HEK293T (cell line): ENCODE measurements at places on chromosomes 7 and 10.
A peak's percentile ranks its signal among the peaks of the same experiment; 100 is the strongest.

- no peak for DNase-seq
These were observed 25.7 kb downstream of the C10orf71 start for GRCh38 chr10:49324711-49325110.

GRCh38 chr7:25859412-25860274, 292.4 kb upstream of the NFE2L3 start:
- no peak for DNase-seq

DNA sequence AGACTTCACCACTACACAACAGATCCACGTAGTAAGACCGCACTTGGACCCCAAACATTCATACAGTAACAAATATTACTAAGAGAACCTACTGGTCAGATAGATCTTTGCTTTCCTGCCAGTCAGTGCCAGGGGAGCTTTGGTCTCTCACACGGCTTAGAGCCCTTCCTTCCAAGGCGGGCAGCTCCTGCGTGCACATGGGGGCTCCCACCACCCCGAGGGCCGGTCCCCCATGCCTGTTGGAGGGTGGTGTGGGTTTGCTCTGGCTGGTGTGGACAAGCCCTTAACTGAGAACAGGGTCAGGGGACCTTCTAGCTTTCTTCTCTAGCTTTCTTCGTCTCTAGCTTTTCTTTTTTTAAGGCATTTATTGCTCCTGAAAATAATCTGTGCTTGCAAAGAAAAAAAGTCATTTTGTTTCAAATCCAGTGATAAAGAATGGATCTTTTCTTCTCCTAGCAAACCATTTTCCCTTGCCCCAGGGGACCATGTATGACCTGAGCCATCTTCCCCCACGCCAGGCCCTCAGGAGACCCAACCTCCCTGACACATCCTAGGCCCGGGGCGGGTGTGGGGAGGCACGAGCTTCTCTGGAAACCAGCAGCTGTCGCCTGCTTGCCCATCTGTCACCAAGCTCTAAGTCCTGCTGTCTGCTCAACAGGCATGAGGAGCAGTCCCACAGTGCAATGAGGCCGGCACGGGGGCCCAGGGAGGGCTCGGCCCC, 591.1 kb downstream of the PTPRN2 start:
- DNase-seq, result no peak

DNA sequence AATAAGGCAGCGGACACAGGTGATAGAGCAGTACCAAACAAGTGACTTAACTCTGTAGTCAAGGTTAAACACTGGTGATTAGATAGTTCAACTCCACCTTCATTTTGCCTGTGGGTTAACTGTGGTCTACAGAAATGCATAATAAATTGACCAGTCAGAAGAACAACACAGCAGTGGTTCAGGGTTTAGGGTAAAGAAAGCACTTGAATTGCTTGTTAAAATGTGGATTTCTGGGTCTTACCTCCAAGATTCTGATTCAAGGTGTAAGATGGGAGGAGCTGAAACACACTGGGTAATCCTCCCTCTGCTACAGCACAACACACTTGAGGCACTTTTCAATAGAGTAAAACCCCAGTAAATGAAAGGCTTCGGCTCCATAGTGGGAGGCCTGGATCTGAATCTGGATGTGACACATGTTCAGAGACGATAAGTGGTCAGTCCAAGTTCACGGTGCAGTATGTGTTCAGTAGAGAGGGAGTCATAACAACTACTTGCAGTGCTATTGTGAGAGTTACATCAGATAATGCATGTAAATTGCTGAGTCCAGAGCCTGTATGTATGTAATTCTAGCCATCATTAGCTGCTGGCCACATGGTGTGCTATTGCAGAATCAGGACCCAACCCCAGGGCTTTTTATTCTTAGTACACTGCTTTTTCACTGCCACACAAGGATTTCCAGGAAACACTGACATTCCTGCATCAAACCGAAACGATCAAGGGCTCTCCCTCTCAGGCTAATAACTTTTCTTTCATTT, 141.7 kb downstream of the SORCS1 start:
- DNase-seq, result peak; percentile 48

- no peak for DNase-seq
These were observed 25.7 kb upstream of the CDK14 start for GRCh38 chr7:90570373-90570959.
